ENCODE measurements at places on chromosomes 7 and 10. TPM values are rescaled to one million over a fixed set of nuclear protein-coding genes. Genes with fewer than 3 reads are reported as not detected.

GRCh38 chr10:77106676-77107075 is 530.9 kb downstream of the KCNMA1 start:
- H3K27ac ChIP-seq: no peak overlapping the region
- no peak for DNase-seq
- no peaks in the 10 kb centered on the region for H3K36me3 ChIP-seq
- H3K4me3 ChIP-seq: no peak overlapping the region

The FFAR4 gene
- polyA plus RNA-seq: not detected

- peaks cover 21% of the 10 kb centered on the region for H3K4me1 ChIP-seq
- H3K27ac ChIP-seq: peak overlapping the region; percentile 28
- H3K4me3 ChIP-seq: peak overlapping the region; percentile 27
- no peaks in the 10 kb centered on the region for H3K27me3 ChIP-seq
- peak; percentile 58 for DNase-seq
- peaks cover under 1% of the 10 kb centered on the region for H3K36me3 ChIP-seq
Observed at GRCh38 chr10:110279407-110279986, 25.2 kb downstream of the SMNDC1 start.

DNA sequence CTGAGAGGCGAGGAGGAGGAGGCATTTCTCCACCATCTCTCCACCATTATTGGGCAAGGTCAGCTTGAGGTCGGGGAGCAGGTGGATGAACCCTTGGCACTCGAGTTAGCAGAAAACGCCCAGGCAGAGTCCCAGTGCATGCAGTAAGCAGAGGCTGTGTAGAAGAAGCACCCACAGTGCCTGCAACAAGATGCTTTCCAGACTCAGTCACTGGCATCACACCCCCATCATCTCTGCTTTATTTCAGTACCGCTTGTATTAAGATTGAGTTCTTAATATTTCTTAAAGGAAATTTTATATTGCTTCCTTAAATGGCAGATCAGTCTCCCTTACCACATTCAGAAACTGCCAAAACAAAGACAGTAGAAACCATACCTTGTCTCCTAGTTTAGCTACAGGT is 122.3 kb upstream of the PPIF start:
- no peak overlapping the region for H3K27ac ChIP-seq
- H3K4me3 ChIP-seq: no peak overlapping the region
- peaks cover 1% of the 10 kb centered on the region for H3K27me3 ChIP-seq
- no peaks in the 10 kb centered on the region for H3K36me3 ChIP-seq
- H3K4me1 ChIP-seq: peaks cover 10% of the 10 kb centered on the region
- DNase-seq: no peak

The GOLGA7B gene
- not detected for polyA plus RNA-seq

The SPDYE6 gene
- polyA plus RNA-seq: 0.18 TPM

The DGKI gene
- polyA plus RNA-seq: not detected

- no peaks in the 10 kb centered on the region for H3K36me3 ChIP-seq
- no peak for DNase-seq
- no peak overlapping the region for H3K27ac ChIP-seq
- H3K4me1 ChIP-seq: no peaks in the 10 kb centered on the region
- no peak overlapping the region for H3K4me3 ChIP-seq
Observed at GRCh38 chr7:34086064-34086463, 180.7 kb downstream of the BMPER start.

The NPC1L1 gene
- polyA plus RNA-seq: not detected

The SLC13A4 gene
- polyA plus RNA-seq: not detected

DNA sequence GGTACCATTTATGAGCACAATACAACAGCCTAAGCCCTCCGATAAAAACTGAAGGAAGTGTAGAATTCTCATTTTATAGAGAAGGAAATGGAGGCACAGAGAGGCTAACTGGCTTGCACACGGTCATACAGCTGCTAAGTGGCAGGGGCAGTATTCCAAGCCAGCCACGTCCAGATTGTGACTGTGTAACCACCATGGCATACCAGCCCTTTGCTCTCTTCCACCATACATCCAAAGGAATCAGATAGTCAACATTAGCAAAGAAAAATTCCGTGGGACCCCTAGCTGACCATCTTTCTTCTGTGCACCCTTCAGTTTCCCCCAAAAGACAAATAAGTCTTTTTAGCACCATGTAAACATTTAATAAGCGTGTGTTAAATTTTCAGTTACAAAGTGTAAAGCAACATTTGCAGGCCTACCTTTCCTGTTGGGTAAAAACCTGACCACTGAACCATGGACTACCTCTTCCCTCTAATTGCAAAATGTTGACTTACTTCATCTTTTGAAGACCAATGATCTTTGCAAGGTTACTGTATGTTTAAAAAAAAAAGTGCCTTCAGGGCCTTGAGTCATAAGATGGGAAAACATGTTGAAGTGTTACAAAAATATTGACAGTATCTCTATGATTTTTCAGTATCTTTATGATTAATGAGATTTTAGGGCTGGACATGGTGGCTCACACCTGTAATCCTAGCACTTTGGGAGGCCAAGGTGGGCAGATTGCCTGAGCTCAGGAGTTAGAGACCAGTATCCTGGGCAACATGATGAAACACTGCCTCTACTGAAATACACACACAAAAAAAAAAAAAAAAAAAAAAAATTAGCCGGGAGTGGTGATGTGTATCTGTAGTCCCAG is 24.3 kb upstream of the PDZD8 start:
- no peak for DNase-seq
- H3K4me3 ChIP-seq: no peak overlapping the region
- peaks cover 15% of the 10 kb centered on the region for H3K27me3 ChIP-seq
- H3K4me1 ChIP-seq: no peaks in the 10 kb centered on the region
- no peak overlapping the region for H3K27ac ChIP-seq
- no peaks in the 10 kb centered on the region for H3K36me3 ChIP-seq

The DPP6 gene
- not detected for polyA plus RNA-seq

DNA sequence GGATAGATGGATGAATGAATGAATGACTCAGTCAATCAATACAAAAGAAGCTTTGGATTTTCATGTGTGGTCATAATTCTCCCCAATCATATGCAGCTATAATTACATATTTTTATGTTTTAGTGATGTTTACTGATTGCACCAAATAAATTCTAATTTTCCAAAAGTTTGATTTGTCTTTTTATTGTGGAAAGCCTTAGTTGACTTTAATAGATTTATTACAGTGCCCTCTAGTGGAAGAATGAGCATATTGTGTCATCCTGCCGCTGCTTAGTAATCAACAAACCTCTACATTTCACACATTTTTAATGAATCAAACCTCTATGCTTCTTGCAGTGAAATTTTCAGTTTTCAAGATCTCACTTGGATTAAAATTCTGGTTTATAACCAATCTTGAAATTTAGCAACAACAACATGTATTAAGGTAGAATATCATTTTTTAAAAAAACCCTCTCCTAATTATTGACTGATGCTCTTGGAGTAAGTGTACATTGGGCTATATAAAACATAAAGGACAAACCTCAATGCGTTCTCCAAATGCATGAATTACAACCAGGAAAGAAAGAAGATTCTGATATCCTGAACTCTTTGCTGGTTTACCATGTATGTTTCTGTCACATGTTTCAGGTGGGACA is 55.6 kb upstream of the PNLIP start:
- H3K4me3 ChIP-seq: no peak overlapping the region
- H3K36me3 ChIP-seq: no peaks in the 10 kb centered on the region
- H3K27me3 ChIP-seq: no peaks in the 10 kb centered on the region
- no peaks in the 10 kb centered on the region for H3K4me1 ChIP-seq

DNA sequence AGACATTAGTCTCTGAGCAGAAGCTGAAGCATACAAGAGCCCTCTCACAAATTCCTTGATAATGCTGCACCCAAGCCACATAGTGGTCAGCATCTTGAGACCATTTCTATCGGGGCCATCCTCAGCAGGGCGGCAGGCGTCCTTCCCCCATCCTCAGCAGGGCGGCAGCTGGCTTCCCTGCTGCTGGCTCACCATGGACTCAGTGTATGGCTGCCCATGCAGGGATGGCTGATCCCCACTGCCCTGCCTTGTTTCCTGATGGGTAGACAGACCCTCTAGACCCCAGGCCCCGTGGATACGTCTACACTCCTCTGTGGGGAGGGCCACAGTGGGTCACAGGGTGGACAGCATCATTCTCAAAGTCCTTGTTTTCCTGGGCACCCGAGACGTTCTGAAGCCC is 406.8 kb downstream of the TCERG1L start:
- H3K27me3 ChIP-seq: no peaks in the 10 kb centered on the region
- DNase-seq: no peak
- no peaks in the 10 kb centered on the region for H3K4me1 ChIP-seq
- H3K27ac ChIP-seq: no peak overlapping the region
- no peak overlapping the region for H3K4me3 ChIP-seq

The ZNF804B gene
- polyA plus RNA-seq: not detected

GRCh38 chr10:15427843-15428414 is 56.8 kb upstream of the FAM171A1 start:
- H3K36me3 ChIP-seq: no peaks in the 10 kb centered on the region
- H3K27ac ChIP-seq: no peak overlapping the region
- no peak for DNase-seq
- H3K4me1 ChIP-seq: no peaks in the 10 kb centered on the region
- no peak overlapping the region for H3K4me3 ChIP-seq
- peaks cover 15% of the 10 kb centered on the region for H3K27me3 ChIP-seq

The ACTL6B gene
- polyA plus RNA-seq: not detected

GRCh38 chr7:135232720-135233119 is 918 bp upstream of the STRA8 start:
- H3K27me3 ChIP-seq: peaks cover 30% of the 10 kb centered on the region
- peaks cover 16% of the 10 kb centered on the region for H3K4me1 ChIP-seq
- DNase-seq: no peak
- no peak overlapping the region for H3K27ac ChIP-seq

DNA sequence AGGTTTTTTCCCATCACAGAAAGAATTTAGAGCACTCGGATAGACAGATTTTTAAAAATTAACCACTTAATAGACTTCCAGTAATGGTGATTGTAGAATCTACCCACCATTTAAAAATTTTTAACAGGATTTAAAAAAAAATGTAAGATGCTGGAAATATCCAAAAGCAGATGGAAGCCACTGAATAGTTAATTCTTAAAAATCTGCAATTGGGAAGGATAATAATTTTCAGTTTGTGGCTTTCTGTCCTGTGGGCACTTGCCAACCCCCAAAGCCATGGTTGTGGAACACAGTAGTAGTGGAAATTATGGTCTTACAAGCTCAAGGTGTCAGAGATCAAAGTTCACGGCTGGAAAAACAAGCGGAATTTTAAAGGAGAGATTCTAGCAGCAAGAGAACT is 101.0 kb upstream of the SP4 start:
- H3K36me3 ChIP-seq: no peaks in the 10 kb centered on the region
- no peak overlapping the region for H3K4me3 ChIP-seq
- no peak for DNase-seq
- no peak overlapping the region for H3K27ac ChIP-seq
- H3K4me1 ChIP-seq: no peaks in the 10 kb centered on the region

- peak overlapping the region; percentile 80 for H3K4me3 ChIP-seq
- H3K36me3 ChIP-seq: no peaks in the 10 kb centered on the region
- no peak for DNase-seq
Observed at GRCh38 chr10:310976-311639, 175.9 kb downstream of the ZMYND11 start.

DNA sequence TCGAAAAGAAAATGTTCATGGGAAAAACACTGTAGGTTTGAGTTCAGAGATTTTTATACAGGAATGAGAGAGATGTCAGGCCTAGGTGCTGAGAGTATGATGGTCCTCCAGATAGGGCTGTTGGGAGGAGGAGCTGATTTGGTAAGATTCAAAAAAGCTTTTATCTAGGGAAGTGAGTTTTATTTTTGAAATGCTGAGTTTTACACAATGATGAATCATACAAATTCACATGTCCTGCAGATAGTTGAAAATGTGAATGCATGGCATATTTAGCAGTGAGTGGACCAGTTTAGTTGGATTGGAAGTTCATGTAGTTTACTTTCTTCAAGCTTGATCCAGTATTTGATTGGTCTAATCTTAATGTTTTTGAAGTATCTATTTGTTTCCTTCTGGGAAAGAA is 154.8 kb downstream of the LRRC4 start:
- H3K36me3 ChIP-seq: no peaks in the 10 kb centered on the region
- no peaks in the 10 kb centered on the region for H3K27me3 ChIP-seq

All from naive B cell (primary cell).